Large intestine (tissue), 12 donors: ENCODE measurements at places on chromosomes 6 and 20. TPM values are rescaled to one million over a fixed set of nuclear protein-coding genes. Genes with fewer than 3 reads are reported as not detected.

UNC5CL gene
- 164 TPM for polyA plus RNA-seq

LY6G6D gene
- polyA plus RNA-seq: 0.19 TPM

LINC00237 gene
- not detected for polyA plus RNA-seq

SLC35F1 gene
- polyA plus RNA-seq: 5.1 TPM

NELFCD gene
- polyA plus RNA-seq: 82.0 TPM

MOCS1 gene
- polyA plus RNA-seq: 14.6 TPM

LCA5 gene
- 4.0 TPM for polyA plus RNA-seq

CTAGE9 gene
- polyA plus RNA-seq: 0.73 TPM

RIPOR3 gene
- polyA plus RNA-seq: 9.3 TPM

GSTA2 gene
- polyA plus RNA-seq: 24.0 TPM

BPI gene
- 0.21 TPM for polyA plus RNA-seq

METTL24 gene
- polyA plus RNA-seq: 3.4 TPM

ANKRD6 gene
- polyA plus RNA-seq: 9.8 TPM
